ENCODE measurements at places on chromosomes 3 and 15.

DNA sequence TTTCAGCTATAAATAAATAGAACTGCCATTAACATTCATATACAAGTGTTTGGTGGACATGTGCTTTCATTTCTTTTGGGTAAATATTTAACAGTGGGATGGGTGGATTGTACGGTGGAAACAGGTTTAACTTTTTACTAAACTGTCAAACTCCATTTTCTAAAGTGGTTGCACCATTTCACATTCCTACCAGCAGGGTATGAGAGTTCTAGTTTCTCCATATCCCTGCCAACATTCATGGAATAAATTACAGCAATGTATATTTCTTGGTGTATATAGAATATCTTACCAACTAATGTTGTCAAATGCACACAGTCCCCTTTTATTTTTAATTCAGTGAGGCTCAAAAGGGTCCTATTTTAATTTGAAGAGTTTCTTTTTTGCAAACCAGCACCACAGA lies 71.3 kb upstream of the CTXND1 start:
- no peak for DNase-seq

GRCh38 chr15:50251638-50252182 lies 13.8 kb downstream of the HDC start:
- no peak for DNase-seq

- DNase-seq = no peak
These were observed 452.1 kb upstream of the RASGRP1 start for GRCh38 chr15:39016706-39017105.

- DNase-seq = no peak
These were observed 579.5 kb downstream of the PYDC2 start for GRCh38 chr3:192040282-192041043.

- no peak for DNase-seq
These were observed 41.1 kb downstream of the FILIP1L start for GRCh38 chr3:100073049-100073713.

GRCh38 chr3:170640737-170641171 lies 54.9 kb upstream of the SLC7A14 start:
- no peak for DNase-seq

DNA sequence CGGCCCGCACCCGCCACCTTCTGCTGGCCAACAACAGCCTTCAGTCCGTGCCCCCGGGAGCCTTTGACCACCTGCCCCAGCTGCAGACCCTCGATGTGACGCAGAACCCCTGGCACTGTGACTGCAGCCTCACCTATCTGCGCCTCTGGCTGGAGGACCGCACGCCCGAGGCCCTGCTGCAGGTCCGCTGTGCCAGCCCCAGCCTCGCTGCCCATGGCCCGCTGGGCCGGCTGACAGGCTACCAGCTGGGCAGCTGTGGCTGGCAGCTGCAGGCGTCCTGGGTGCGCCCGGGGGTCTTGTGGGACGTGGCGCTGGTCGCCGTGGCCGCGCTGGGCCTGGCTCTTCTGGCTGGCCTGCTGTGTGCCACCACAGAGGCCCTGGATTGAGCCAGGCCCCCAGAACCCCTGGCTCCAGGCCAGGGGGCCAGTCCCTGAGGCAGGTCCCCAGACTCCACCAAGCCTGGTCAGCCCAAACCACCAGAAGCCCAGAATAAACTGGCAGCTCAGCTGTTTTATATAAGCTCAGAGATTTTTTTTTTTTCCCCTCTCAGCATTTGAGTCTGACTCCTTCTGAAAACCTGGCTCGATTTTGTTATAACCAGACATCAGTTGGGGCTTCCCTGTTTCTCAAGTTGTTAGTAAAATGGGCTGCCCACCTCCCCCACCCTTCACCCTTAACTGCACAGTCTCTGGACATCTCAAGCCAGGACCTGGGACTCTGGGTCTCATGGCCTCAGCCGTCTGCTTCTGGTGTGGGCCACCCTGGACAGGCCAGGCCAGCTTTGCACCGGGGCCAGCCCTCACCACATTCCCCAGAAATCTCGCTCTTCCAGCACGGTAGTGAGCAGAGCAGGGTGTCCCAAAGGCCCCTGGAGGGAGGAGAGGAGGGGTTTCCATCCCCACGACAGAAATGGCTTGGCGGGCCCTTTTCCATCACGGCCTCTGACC lies 1.6 kb downstream of the GP9 start:
- DNase-seq = no peak

GRCh38 chr3:97901313-97902248 lies 70.7 kb downstream of the RIOX2 start:
- no peak for DNase-seq

- no peak for DNase-seq
These were observed 733.7 kb downstream of the ZNF385D start for GRCh38 chr3:21017115-21017852.

GRCh38 chr3:42010530-42010929 lies 48.6 kb upstream of the ULK4 start:
- DNase-seq = no peak

DNA sequence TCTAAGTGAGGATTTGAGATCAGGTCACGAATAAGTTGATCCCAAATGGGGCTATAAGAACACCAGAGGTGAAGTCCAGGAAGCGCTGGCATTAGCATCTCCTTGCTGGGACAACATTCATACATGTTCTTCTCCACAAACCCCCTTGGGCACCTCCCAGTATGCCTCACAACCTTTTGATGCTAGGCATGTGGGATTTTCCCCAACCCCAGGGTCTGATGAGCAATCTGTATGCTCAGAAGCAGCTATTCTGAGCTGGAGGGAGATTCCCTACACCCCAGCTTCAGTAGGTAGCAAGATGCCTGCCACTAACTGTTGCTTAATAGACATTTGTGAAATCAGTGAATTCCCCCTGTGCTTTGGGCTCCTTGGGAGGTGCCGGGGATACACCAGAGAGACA lies 32.2 kb downstream of the SLC6A11 start:
- DNase-seq = no peak

DNA sequence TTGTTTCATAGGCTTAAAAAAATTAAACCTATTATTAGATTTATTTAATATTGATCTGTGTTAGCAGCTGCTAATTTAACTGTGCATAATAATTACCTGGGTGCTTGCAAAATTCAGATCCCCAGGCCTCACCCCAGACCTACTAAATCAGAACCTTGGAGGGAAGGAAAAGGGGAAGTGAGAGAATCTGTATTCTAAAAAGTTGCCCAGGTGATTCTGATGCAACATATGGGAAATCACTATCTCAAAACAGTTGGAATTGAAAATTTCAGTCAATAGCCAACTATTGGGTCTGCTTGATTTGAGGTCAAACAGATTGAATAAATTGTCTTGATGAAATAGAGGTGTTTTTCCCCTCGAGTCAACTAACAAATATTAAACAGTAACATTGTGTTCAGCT lies 538.5 kb upstream of the ADAMTS9 start:
- DNase-seq = no peak

DNA sequence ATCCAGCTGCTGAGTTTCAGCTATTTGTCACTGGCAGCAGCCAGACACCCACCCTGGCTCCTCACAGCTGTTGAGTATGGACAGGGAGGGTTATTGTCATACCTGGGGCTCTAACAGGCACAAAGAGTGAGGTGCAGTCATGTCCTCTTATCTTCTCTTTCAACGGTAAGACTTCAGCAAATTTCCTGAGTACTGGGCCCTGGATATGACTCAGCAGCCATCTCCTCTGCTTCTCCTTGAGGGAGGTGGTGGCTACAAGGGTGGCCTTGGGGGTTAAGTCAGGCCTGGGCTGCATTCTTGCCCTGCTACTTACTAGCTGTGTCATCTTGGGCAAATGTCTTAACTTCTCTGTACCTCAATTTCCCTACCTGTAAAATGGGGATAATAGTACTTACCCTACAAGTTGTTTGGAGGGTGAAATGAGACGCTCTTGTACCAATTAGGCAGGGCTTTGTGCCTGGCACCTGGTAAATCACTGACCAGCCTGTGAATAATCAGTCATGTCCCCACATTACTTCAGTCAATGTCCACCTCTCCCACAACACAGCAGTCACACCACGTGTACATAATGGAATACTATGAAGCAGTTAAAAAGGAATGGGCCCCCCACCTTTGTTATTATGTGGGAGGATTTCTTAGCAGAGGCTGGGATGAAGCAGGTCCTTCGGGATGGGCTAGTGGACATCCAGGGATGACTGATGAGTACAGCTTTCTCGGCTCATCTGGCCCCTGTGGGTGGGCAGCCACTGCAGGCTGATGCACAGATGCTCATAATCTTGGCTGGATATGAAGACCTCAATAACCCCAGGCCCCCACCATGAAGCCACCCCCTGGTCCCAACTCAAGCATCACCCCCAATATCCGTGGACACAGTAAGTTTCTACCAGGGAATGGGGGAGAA lies 528.8 kb downstream of the SHQ1 start:
- DNase-seq = peak; percentile 80

- no peak for DNase-seq
These were observed 253.9 kb downstream of the RORA start for GRCh38 chr15:60975218-60975617.

DNA sequence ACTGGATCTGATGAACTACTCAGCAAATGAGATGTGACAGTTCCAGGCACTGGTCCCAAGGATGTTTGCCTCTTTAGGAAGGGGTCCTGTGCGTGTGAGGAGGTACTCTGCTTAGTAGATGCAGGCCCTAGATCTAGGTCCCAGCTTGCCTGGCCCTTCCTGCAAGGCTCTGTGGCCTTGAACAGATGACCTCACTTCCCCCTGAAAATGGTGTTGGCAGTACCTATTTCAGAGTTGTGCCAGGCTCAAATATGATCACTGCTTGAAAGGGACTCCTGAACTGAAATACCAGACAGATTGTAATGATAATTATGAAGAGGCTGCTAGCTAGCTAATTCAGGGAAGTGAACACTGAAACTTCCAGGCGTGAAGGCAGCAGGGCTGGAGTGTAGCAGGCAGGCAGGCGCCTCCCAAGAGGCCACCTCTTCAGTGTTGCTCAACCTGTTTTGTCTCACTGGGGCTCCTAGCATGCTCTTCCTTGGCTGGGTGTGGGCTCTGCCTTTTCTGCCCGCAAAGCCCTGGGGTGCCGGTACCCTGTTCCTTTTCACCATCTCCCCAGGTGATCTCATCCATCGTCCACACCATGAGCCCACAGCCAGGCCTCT lies 24.1 kb upstream of the CPNE9 start:
- DNase-seq = no peak

DNA sequence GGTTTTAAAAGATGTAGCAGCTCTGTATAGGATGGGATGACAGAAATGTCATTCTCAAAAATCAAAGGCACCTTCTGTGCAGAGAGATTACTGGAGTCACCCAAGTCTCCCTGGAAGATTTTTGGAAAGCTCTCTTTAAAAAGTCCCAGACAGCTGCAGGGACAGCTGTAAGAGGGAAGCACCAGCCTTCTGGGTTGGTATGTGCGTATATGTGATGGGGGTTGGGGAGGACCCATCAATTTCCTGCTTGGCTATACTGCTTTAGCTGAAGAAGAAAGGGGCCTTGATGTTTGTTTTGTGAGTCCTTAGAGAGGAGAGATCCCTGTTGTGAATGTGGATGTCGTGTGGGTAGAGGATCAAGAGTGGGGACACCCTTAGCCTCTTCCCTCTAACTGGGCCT lies 5.4 kb upstream of the SEC11A start:
- no peak for DNase-seq

DNA sequence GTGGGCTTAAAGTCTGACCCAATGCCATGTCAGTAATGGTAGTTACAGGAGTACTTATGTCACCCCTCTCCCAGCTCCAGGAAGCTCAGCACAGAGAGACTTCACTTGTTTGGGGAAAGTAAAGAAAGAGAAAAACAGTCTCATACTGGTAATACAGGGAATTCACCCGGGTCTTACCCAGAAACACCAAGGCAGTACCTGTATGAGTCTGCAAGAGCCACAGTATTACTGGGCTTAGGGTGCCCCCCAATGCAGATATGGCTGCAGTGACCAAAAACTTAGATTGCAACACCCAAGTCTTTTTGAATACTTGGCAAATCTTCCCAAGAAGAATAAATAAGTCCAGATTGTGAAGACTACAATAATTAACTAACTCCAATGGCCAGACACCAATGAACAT lies 622.1 kb downstream of the IGSF11 start:
- no peak for DNase-seq

- DNase-seq = peak; percentile 50
These were observed 354.4 kb downstream of the TUSC7 start for GRCh38 chr3:117063930-117064329.

- DNase-seq = peak; percentile 95
These were observed 11.3 kb downstream of the NRROS start for GRCh38 chr3:196650740-196651311.

DNA sequence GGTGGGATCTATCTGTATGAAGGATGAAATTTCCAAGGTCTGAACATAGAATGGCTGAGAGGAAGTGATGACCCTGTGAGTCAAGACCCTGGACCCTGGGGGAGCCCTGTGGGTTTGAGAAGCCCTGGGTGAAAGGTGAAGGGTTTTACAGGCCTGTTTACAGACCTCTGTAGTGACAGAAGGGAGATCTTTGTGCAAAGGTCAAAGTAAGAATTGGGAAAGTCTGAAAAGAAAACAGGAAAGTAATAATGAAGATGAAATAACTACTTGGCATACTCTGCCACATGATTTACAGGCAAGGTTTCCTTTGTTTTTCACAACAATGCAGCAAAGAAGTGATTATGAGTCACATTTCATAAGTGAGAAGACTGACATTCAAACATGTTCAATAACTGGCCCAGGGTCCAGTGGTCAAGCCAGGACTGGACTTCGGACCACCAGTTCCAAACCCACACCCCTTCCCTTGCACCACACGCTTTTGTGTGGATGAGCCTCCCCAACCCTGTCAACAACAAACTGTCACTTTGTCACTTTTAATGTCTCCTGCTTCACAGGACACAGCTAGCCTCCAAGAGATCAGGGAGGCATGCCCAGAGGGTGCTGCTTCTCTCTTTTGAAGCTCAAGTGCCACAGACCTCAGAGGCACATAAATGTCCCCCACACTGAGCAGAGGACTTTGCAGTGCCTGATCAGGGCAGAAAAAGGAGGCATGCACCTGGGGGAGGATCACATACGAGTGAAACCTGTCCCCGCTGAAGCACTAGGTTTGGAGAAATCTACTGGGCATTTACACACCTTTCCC lies 21.5 kb downstream of the CD86 start:
- DNase-seq = no peak

- peak; percentile 97 for DNase-seq
These were observed 1.3 kb upstream of the TRIM59 start for GRCh38 chr3:160450846-160451245.

DNA sequence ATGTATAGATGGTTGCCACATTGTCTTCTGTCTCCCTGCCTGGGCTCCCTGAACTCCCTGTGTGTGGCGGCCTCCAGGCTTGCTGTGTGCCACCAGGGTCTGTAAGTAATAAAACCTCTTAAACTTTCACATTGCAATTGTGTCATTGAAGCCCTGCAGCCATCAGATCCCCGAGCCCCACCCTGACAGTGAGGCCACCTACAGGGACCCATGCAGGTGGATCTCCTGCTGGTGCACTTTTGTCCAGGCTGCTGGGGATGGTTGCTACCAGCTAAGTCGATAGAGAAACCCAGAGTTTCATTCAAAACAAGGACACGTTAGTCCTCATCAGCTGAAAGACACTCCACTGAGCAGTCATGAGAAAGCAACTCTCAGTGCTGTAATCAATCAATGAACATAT lies 133.6 kb upstream of the PRICKLE2 start:
- no peak for DNase-seq

GRCh38 chr15:57654153-57654852 lies 52.2 kb upstream of the POLR2M start:
- DNase-seq = peak; percentile 55

All from fibroblast of skin of back (primary cell).